Naive thymus-derived CD4-positive, alpha-beta T cell (primary cell): ENCODE measurements at places on chromosomes 7 and 10. TPM values are rescaled to one million over a fixed set of nuclear protein-coding genes. Genes with fewer than 3 reads are reported as not detected.

DOCK1 gene
- polyA plus RNA-seq = not detected

IQUB gene
- polyA plus RNA-seq = 0.09 TPM

TMEM248 gene
- polyA plus RNA-seq = 104 TPM

RARRES2 gene
- not detected for polyA plus RNA-seq

MRPL32 gene
- polyA plus RNA-seq = 43.9 TPM

GRCh38 chr7:115516341-115516740 lies 514.2 kb downstream of the TFEC start:
- DNase-seq = no peak
- H3K27ac ChIP-seq = no peak overlapping the region
- no peaks in the 10 kb centered on the region for H3K27me3 ChIP-seq

GRCh38 chr7:14023342-14023741 lies 33.9 kb upstream of the ETV1 start:
- H3K27ac ChIP-seq = no peak overlapping the region
- no peak for DNase-seq
- no peaks in the 10 kb centered on the region for H3K4me1 ChIP-seq
- H3K4me3 ChIP-seq = no peak overlapping the region

- H3K27me3 ChIP-seq = no peaks in the 10 kb centered on the region
- H3K27ac ChIP-seq = no peak overlapping the region
- no peaks in the 10 kb centered on the region for H3K36me3 ChIP-seq
- no peaks in the 10 kb centered on the region for H3K4me1 ChIP-seq
Observed at GRCh38 chr7:121873289-121874194, 581 bp downstream of the PTPRZ1 start.

DNA sequence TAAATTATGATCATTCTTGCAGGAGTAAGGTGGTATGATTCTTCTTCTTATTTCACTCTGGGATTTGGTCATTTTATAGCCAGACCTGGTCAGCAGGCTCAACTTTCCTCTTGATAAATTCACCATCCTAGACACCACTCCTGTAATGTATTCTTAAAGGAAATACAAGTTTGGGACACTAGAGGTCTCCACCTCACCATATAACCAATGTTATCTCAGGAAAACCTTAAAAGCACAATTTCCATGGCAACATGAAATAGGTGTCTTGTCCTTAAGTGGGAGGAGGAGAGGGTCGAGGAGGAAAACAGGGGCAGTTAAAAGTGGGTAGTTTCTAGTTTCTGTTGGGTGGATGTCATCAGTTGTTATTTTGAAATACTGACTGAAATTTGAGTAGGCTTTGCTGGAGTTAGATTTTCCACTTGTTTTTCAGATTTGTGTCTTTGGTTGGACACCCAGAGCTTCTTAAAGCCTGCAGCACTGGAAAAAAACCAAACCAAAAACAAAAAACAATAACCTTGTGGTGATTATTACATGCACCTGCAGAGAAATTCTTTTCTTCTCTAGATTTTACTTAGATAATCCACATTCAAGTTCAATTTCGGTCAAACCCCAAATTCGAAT lies 163.1 kb downstream of the PRKCQ start:
- H3K27me3 ChIP-seq = no peaks in the 10 kb centered on the region
- no peak overlapping the region for H3K4me3 ChIP-seq
- H3K27ac ChIP-seq = no peak overlapping the region
- H3K36me3 ChIP-seq = no peaks in the 10 kb centered on the region
- DNase-seq = peak; percentile 43

DNA sequence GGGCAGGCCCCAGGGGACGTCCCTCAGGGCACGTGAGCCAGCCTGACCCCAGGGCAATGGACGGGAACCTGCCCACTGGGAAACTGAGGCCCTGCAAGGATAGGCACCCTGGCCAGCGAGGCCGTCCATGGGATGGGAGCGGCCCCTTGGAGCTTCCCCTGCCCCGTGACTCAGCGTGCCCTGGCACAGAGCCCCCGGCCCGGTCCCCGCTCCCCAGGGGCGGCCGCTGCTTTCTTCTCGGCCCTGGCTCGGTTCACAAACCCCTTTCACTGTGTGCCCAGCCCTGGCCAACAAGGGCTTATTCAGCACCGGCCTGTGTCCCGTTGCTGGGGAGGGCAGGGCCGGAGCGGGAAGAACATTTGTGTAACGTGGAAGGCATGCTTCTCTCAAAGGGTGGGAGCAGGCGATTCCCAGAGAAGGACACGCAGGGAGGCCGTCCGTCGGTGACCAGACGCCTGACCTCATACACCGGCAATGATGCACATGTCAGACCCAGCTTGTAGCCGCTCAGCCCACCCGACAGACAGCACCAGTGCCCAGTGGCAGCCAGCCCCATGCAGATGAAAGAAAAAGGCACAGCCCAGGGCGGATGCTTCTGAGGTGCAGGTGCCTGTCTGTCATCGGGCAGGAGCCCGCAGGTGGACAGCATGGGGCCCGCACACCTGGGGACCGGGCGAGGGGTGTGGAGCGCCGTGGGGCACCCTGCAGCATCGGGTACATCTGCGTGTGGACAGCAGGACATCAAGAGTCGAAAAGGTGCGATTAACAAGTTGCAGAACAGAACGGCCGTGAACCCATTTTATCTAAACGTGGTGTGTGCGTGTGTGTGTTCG lies 94.5 kb downstream of the PDGFA start:
- no peaks in the 10 kb centered on the region for H3K36me3 ChIP-seq
- no peak overlapping the region for H3K4me3 ChIP-seq
- no peaks in the 10 kb centered on the region for H3K4me1 ChIP-seq

- H3K27ac ChIP-seq = no peak overlapping the region
- DNase-seq = no peak
- H3K4me3 ChIP-seq = no peak overlapping the region
- H3K4me1 ChIP-seq = no peaks in the 10 kb centered on the region
Observed at GRCh38 chr7:50477640-50478039, 27.5 kb upstream of the FIGNL1 start.

GRCh38 chr10:74925291-74925690 lies 98.9 kb downstream of the KAT6B start:
- no peaks in the 10 kb centered on the region for H3K27me3 ChIP-seq
- no peak overlapping the region for H3K4me3 ChIP-seq
- no peak for DNase-seq
- no peaks in the 10 kb centered on the region for H3K36me3 ChIP-seq
- H3K4me1 ChIP-seq = no peaks in the 10 kb centered on the region

DNA sequence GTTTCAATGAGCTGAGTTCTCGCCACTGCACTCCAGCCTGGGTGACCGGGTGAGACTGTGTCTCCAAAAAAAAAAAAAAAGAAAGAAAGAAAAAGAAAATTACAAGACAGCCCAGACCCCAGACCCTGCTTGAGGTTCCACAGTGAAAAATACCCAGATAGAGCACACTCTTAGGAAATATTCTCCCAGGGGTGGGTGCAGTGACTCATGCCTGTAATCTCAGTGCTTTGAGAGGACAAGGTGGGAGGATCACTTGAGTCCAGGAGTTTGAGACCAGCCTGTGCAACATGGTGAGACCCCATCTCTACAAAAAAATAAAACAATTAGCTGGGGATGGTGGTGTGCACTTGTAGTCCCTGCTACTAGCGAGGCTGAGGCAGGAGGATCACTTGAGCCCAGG lies 41.1 kb upstream of the GTF2IRD1 start:
- no peaks in the 10 kb centered on the region for H3K36me3 ChIP-seq
- H3K27me3 ChIP-seq = no peaks in the 10 kb centered on the region
- no peak for DNase-seq
- H3K27ac ChIP-seq = no peak overlapping the region
- no peaks in the 10 kb centered on the region for H3K4me1 ChIP-seq

DNA sequence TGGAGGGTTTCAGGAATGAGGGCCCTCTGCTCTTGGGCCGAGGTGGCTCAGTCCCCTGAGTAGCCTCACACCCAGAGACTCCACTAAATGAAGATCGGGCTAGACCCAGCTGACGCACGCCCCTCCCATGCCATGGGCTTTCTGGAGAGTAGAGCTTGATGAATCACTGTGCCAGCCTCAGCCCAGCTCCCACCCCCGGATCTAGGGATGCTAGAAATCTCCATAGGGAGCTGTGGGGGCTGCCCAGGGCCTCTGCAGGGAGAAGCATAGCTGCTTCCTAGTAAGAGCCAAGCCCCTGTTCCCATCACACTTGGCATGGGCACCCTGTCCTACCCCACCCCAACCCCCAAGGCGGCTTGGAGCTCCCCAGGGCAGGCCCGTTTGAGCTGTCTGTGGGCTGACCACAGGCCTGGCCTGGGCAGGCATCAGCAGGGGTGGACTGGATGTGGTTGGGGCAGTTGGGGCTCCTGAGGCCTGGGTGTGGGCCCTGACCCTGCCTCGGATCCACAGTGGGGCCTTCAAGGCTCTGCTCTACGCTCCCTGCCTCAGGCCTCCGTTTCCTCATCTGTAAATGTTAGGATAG lies 121.2 kb downstream of the ZMIZ1 start:
- H3K27me3 ChIP-seq = no peaks in the 10 kb centered on the region
- no peak for DNase-seq
- H3K36me3 ChIP-seq = no peaks in the 10 kb centered on the region

DNA sequence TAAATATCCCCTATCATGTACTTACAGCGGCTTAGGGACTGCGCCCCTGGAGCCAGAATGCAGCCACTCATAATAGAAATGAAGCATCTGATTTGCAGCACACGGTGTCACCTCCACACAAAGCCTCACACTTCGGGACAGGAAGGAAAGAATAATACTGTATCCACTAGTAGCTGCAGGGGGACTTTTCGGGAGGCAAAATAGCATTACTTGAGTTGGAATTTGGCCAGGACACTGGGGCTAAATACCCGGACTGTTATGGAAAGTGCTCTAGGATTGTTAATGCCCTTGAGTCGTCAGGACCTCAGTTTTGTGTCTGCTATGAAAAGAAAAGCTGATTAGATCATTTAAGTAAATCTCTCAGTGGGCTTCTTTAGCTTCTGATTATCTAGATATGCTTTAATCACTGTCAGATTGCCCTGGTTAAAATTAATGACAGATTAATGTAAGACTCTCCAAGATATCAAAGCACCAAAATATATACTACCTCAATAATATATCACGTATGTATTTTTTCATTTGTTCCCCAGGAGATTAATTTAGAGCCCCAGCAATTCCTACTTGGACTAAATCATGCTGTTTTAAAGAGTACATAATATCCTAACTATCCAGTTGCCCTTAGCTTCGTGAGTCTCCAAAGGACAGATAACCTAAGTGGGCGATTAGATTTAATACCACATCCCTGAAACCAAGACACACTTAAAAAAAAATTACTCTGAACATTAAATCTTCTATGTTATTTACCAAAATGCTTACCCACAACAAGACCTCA lies 173.0 kb upstream of the NEBL start:
- H3K4me3 ChIP-seq = no peak overlapping the region
- H3K4me1 ChIP-seq = no peaks in the 10 kb centered on the region
- DNase-seq = no peak
- H3K27ac ChIP-seq = no peak overlapping the region
- no peaks in the 10 kb centered on the region for H3K27me3 ChIP-seq
